Stomach (tissue), 19 donors: ENCODE measurements at places on chromosomes 7 and 10.
A peak's percentile ranks its signal among the peaks of the same experiment; 100 is the strongest.

- peak; percentile 14 for DNase-seq
Observed at GRCh38 chr7:86747698-86748097, 104.0 kb downstream of the GRM3 start.

- no peak for DNase-seq
Observed at GRCh38 chr7:65285906-65286864, 87.5 kb upstream of the ZNF92 start.

DNA sequence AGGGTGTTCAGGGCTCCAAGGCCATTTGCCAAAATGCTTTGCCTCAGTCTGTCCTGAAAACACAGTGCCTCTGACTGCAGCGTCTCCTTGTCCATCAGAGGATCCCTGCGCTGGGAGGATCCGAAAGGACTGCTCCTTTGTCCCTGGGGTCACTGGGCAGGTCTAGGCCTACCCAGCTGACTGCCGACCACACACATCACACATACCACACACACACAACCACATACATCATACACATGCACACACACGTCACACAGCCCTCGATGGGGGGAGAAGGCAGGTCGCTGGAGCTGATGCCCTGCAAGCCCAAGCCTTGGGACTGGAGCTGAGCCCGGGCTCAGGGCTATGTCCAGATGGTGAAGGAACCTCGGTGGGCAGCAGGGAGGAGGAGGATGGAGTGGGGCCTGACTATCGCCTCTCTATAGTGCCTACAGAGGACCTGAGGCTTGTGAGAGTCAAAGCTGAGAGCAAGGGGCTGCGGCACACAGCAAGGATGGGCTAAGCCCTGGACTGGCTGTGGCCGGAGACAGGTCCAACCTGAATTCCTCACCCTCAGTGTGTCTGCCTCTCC is 29.1 kb downstream of the GPRIN2 start:
- DNase-seq = peak; percentile 25

DNA sequence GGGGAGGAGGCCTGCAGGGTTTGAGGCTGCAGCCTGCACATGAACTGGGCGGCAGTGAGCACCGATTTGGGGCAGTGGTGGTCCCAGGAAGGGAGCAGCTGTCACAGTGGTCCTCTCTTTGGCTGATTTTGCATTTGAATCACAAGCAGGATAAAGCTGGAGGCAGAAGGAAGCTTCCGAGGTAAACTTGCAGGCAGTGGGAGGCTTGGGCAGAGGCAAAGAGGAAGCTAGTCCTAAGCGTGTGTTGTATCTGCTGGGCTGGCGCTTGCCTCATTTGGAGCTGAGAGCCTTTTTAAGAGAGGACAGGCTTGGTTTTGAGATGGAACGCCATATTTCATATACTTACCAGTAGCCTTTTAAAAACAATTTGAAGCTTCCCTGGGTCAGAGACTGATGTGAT is 177.2 kb upstream of the PODXL start:
- no peak for DNase-seq

DNA sequence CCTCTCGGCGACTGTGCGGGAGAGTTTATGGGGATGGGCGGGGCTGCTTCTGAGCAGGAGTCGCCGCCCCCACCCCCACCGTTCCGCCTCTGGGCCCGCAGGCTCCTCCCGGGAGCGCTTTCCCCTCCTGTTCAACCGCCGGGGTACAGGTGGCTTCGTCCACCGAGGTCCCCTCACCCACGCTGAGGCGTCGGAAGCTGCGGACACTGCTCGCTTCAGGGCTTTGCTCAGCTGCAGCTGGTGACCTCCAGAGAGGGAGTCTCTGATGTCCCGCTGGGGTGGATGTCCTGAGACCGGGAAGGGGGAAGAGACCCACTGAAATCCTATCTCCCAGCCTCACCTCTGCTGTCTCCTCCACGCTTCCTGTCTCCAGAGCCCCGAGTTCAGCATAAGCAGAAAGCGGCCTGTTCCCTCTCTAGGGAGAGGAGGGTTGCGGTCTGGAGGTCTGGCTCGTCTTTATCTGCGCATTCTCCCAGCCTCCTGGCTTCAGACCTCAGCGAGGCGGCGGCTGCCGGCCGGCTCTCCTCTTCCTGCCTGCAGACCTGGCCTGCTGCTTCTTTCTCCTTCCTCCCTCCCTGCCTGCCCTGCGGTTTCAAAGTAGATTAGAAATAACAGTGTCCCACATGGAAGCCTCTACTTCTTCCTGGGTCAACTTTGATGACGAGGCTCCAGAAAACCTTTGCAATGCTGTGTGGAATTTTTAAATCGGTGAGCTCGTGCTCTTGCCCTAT is 1.8 kb downstream of the CYP2E1 start:
- no peak for DNase-seq

GRCh38 chr7:36939816-36940215 is 215.5 kb upstream of the AOAH start:
- no peak for DNase-seq

GRCh38 chr7:85773116-85773728 is 586.4 kb upstream of the SEMA3D start:
- DNase-seq = peak; percentile 25

DNA sequence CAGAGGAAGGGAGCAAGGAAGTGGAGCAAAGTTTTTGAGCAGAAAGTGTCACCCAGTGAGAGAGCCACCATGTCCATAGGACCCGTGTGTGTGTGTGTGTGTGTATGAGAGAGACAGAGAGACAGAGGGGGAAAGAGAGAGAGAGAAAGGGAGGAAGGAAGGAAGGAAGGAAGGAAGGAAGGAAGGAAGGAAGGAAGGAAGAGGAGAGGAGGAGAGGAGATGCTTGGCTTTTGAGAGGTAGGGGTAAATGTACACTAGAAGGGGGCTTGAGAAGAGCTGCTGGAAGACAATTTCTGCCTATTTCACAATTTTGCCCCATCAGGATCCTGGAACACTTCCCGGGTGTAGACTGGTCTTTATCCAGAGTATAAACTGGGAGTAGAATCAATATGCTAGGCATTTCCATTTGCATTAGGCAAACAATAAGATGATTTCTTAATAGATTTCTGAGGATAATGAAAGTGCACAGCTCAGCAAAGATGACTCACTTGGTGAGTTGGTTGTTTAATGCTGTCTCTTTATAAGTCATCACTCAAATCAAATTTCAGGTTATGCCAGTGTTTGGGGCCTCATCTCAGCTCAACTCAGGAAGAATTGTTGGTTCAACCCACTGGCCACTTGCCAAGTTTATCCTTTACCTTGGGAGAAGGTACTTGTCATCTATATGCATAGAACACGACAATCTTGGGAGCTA is 70.0 kb upstream of the FAM13C start:
- peak; percentile 1 for DNase-seq

DNA sequence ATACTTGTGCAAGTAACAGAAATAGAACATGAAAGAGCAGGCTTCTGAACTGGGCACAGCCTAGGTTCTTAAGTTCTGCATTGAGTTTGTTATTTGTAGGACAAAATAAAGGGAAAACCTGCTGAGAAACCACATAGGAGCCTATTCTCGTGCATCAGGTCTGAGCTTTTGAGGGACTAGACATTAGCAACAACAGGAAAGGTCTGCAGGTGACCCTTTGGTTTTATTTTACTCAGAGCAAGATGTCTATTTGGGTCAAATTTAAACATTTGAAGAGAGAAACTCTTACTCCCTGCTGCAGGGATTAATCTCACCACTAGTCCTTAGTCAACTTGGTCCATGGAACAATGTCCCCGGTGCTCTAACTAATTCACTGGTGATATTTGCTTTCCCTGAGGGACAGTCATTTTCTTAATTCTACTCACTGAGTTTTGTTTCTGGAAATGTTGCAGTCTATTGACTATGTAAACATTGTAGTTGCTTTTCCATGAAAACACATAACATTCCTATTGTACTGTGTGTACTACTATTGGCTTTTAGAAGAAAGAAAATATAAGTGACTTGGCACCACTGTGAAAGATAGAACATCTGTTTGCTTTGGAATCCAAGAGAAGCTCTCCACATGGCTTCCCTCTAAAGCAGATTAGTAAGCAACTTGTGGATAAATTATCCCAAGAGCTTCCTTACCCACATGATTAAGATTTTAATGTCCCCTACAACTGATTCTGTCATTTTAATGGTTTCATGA is 108.2 kb downstream of the CHRM2 start:
- DNase-seq = no peak

- peak; percentile 92 for DNase-seq
Observed at GRCh38 chr10:110305767-110306451, 1.2 kb upstream of the SMNDC1 start.

DNA sequence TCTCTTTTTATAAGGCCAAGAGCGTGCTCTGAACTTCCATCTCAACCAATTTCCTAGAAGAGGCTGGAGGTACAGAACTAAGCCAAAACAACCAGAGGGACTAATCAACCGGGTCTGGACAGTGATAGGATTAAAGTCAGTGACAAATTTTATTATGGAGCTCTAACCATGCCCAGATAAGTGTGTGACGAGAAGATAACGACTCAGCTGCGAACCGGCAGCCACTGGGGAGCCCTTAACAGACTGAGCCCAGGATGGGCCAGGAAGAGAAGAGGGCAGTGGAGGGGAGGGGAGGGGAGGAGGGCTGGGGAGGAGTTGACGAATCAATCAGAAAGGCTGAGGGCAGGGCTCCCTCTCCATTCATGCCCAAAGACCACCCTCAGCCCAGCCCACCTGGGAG is 119.9 kb downstream of the PLXNA4 start:
- no peak for DNase-seq

- DNase-seq = no peak
Observed at GRCh38 chr7:11748884-11749283, 83.1 kb downstream of the THSD7A start.

DNA sequence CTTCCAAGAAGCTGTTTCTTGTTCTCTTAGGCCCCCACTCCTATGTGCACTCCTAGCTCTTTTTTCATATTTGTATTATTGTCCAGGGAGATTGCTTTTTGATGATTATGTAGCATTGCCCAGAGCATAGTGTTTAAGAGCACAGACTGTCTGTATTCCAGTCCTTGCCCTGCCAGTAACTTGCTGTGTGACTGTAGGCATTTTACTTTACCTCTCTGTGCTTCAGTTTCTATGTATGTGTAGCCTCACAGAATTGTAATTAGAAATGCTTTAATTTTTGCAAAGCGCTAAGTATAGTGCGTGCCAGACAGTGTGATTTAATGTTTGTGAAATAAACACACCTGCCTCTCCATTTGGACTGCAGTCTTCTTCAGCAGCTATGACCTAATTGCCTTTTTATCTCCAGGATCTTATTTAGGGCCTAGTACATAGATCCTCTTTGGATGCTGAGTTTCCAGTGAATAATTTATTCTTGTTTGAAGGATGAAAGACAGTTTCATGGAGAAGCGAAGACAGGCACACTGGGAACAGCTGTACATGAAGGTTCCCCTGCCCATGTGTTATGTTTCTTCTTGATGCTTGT is 1.4 kb downstream of the SEC23IP start:
- DNase-seq = no peak

- no peak for DNase-seq
Observed at GRCh38 chr7:94231305-94231704, 163.4 kb upstream of the COL1A2 start.

GRCh38 chr7:151215396-151215795 is 5.1 kb upstream of the H2BK1 start:
- DNase-seq = no peak

DNA sequence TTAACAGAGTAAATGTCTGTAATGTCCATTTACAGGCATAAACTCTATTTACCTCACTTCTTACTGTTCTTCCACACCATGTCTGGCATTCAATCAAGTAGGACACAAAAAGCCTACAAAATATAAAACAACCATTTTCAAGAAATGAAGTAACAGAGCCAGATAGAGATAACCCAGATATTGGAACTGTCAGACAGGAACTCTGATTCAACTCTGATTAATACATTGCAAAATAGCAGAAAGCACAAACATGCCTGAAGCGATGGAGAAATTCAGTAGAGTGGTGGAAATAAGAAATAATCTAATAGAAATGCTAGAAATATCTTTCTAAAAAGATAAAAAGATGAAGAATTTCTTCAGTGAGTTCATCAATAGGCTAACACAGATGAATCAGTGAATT is 964.4 kb downstream of the PCDH15 start:
- DNase-seq = no peak

DNA sequence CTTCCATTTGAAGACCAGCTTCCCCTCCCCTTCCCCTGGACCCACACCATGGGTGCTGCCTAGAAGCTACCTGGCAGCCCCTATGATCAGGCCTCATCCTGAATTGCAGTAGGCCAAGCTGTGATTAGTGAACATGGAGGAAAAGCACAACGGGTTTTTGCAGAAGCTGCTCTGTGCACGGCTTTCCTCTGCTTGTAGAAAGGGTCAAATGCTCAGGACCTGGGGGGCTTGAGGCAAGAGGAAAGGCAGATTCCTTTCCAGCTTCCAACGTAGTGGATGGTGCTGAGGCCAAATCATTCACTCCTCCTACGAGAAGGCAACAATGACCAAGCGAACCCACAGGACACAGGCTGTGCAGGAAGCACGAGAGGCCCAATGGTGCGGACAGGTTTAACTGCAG is 410.3 kb upstream of the SHH start:
- peak; percentile 8 for DNase-seq

DNA sequence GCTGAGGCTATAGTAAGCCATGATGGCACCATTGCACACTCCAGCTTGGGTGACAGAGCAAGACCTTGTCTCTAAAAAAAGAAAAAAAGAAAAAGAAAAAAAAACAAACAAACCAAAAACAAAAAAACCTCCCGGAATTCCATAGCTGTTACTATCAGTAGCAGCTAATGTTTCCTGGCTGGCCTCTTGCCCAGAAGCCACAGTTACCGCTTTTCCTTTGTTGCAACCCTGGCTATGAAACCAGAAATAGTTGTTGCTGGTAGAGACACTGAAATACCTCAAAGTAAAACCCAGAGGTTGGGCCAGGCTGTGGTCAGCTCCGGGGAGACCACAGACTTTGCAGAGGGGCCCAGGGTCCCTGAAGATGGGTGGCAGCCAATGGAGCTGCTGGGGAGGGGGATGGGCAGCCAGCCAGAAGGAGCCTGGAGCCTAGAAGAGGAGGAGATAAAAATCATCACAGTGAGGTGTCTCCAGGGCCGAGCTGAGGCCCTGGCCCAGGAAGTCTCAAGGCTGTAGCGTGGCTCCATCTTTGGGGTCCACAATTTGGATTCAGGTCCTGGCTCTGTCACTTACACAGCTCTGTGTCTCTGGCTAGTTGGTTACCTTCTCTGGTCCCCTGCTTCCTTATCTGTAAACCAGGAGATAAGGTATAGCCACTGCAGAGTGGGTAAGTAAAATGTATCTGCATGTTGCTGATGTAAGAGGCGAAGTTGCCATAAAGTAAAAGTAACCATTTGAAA is 3.4 kb upstream of the CHST12 start:
- DNase-seq = peak; percentile 92

- DNase-seq = no peak
Observed at GRCh38 chr10:15290150-15290549, 80.9 kb downstream of the FAM171A1 start.
